ENCODE measurements at places on chromosomes 4 and X.

DNA sequence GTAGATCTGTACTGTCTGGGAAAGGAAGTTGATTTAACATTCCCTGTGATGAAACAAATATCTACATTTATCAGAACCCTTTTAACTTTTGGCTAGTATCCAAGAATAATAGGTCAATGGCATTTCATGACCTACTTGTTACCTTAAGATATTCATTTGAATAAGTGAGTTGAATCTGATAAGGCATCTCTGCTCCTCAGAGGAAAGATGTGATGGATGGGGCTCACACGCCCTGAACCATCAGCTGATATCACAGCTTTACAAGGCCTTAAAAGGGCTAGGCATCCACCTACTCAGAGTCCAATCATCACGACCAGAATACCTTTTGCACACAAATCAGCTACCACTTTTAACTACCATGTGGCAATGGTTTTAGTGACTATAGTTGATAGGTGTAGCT lies 90.2 kb upstream of the PDLIM3 start:
- DNase-seq: no peak

- DNase-seq: no peak
These were observed 17.6 kb downstream of the CD99 start for GRCh38 chrX:2708592-2709188.

DNA sequence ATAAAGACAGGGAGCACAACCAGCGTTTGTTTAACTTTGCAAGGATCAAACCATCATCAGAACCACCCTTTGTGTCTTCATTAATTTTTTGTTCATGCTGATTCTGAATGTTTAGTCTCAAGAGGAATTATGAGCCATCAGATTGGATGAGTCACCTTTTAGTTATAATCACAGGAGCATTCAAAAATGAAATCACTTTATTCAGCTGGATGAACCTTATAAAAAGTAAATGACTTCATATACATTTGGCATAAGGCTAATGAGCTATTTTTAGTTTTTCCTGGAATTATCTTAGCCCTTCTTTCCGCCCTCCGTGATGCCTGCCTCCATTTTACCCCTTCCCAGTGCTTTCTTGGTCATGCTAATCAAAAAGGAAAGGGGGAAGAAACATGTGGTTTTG lies 103.6 kb downstream of the SORBS2 start:
- DNase-seq: no peak

DNA sequence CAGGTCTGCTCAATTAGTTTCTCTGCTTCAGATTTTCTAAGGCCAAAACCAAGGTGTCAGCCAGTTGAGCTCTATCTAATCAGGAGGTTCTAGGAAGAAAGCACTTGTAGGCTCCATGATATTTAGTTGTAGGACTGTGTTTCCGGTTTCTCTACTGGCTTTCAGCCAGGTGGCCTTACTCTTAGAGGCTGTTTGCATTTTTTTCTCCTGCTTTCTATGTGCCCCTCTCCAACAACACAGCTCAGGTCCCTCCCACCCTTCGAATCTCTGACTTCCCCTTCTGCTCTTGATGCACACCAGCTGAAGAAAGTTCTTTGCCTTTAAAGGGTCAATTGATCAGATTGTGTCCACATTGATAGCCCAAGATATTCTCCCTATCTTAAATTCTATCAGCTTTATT lies 245.2 kb downstream of the RAB28 start:
- no peak for DNase-seq

- DNase-seq: no peak
These were observed 120.3 kb downstream of the CHRNA9 start for GRCh38 chr4:40455340-40455902.

DNA sequence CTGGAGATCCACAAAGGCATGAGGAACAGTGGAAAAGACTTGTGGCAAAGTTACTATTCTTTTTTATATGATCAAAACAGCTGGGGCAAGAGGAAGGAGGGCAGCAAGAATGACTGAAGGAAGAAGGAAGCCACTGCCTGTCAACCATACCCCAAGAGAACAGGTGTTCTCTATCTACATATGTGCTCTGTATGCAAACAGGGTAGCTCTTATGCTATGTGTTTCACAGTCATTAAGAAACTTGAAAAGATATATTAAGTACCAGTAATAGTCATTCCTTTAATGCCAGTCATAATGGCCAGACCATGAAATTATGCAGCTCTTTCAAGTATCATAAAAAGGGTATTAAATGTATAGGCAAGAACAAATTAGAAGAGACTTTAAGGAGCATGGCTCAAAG lies 363.9 kb downstream of the KLHL13 start:
- no peak for DNase-seq

- DNase-seq: no peak
These were observed 8.1 kb downstream of the RIPPLY1 start for GRCh38 chrX:106894978-106895452.

DNA sequence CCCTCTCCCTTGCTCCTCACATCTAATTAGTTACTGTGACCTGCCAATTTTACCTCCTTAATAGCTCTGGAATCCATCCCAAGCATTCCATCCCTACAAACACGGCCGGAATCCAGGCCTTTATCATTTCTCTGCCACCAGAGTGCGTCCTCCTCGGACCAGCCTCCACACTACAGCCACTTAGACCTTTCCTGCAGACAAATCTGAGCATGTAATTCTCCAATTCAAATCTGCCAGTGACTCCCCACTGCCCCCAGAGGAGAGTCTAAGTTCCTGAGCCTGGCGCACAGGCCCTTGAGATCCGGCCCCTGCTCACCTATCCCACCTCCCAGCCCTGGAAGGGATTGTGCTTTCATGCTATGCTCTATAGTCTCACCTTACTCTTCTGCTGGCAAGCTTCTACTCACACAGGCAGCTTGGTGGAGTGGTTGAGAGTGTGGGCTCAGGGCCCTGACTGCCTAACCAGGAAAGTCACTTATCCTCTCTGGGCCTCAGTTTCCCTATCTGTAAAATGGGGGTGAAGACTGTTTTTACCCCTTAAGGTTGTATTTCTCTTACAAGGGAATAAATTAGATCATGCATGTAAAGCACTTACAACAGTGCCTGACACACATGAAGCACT lies 31.2 kb downstream of the PJA1 start:
- DNase-seq: no peak
